ENCODE measurements at places on chromosomes 3 and 15.

DNA sequence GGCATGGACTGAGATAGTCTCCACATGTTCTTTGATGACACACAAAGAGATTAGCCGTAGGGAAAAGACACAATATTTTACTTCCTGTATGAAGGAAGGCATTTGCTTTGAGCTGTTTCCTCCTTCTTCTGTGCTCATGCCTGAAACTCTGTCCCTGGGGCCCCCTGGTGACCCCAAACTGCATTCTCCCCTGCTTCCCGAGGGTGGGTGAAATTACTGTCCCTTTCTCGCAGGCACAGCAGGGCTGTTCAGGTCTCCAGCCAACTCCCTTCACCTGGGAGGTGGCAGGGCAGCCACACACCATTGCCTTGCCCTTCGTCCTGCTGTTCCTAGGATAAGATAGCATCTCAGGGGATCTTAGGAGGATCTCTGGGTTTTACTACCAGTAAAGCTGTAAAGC, 79.2 kb downstream of the GABRG3 start:
- no peak for DNase-seq

DNA sequence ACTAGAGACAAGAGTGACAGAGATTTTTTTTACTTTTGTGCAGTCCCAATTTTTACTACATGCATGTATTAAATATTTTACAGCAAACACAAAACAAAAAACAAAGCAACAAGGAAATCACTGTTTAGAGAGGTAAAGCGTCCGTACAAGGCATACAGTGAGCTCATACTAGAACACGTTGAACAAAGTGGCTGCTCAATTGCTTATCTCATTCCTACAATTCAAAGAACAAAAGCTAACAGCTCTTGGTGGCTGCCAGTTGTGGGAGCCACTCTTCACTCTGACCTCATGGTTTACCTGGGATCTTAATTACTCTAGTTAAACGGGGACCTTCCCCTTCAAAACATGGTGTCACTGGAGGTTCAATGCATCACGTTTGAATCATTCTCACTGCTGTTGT, 7.6 kb upstream of the ARHGEF26 start:
- DNase-seq: no peak

GRCh38 chr3:194194051-194194756, 58.3 kb downstream of the HES1 start:
- no peak for DNase-seq

GRCh38 chr3:11465744-11466616, 177.7 kb downstream of the VGLL4 start:
- no peak for DNase-seq

- no peak for DNase-seq
Observed at GRCh38 chr3:143445118-143445517, 325.5 kb downstream of the CHST2 start.

Data from activated naive CD4-positive, alpha-beta T cell treated with Interleukin-2 at 50 U/mL for 16 hours (primary cell).